ENCODE measurements at places on chromosomes 12 and 14.

GRCh38 chr12:47077206-47078085 is 2.0 kb upstream of the PCED1B start:
- no peak for DNase-seq

- DNase-seq, result no peak
Measured at GRCh38 chr12:123686636-123687190, 15.8 kb downstream of the TCTN2 start.

DNA sequence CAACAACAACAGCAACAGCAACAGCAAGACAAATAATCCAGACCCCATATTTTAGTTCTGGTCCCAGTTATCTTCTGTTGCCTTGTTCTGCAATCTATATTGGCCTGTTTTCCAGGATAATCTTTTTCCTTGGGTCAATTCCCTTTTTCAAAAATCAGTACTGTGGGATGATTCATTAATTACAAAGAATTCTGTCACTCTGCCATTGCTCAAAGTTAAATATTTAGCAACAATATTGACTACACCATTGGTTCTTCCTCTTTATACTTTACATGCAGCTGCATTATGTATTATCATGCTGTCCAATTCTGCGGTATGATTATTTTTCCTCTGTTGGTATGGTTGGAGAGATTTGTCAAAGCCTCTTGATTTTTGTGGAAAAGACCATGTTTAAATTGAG is 10.1 kb upstream of the GALNT8 start:
- DNase-seq, result no peak

GRCh38 chr14:91509083-91509877 is 830 bp downstream of the PPP4R3A start:
- DNase-seq, result peak; percentile 53

DNA sequence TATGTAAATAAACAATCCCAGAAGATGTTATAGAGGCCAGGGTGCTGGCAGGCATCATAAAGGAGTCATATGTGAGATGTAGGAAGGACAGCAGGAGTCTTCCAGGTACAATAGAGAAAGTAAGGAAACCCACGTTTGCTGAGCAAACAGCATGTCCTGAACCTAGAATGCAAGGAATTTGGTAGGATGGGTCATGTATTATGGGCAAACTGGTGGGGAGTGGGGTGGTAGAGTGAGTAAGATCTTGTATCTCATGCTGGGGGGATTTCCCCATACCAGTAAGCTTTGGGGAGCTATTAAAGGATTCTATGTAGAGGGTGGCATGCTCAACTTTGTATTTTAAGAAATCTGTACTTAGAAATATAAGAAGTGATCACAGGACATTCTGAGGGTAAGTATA is 41.0 kb downstream of the CDKL1 start:
- DNase-seq, result no peak

DNA sequence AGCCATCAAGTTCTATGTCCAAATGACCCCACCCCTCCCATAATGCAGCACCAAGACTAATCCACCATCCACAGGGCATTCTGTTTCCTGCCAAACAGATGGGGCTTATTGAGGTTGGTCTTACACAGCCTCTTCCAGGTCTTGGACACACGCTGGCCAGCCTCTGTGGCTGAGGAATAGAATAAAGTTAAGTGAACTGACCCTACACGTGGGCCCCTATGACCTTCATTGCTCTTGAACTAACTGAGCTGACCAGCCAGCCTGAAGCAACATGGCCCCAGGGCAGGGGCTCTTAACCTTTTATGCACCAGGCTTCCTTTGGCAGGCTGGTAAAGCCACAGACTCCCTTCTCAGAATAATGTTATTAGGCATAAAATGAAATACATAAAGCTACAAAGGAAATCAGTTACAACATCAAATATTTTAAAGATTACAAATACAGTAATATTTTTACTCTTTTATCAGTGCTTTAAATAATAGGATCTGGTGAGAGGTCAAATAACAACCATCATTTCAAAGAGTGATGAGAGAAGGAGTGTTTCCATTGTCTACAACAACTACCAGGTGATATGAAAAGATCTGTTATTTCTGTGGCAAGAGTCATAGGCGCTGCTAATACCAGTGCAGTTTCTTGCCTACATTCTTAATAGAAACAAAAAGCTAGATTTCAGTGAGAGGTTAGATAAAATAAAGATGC is 192.9 kb upstream of the NUDT4 start:
- DNase-seq, result no peak

DNA sequence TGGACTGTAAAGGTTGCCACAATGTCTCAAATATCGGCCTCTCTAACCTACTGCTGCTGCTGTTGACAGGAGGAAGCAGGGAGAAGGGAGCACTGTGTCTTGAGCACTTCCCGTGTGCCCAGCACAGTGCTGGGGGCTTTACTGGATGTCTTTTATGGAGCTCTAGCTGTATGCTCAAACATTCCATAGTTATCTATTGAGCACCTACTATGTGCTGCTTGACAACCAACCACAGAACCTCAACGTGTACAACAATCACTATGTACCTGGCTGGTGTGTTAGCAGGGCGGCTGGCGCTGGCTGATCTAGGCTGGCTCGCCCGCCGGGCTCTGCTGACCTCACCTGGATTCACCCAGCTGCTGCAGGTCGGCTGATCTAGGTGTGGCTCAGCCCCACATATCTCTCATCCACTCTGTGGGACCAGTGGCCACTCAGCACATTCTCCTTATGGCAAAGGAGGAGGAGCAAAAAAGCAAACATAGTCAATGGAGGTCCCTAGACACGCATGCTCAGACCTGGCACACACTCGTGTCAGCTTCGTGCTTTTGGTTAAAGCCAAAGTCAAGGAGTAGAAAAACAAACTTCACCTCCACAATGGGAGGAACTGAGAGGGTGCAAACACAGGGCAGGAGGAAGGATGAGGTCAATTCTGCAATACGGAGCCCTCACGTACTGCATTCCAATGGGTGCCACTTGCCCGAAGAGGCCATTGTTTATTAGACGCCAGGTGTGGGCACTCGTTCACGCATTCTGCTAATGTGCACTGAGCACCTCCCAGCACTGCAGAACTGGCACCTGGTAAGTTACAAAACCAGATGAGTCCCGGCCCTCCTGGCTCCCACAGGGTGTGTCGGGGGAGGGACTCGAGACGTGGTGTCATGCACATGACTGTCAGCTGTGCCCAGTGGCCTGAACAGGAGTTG is 147.2 kb downstream of the SCARB1 start:
- DNase-seq, result no peak

GRCh38 chr12:1328391-1328790 is 266.0 kb downstream of the FBXL14 start:
- no peak for DNase-seq

DNA sequence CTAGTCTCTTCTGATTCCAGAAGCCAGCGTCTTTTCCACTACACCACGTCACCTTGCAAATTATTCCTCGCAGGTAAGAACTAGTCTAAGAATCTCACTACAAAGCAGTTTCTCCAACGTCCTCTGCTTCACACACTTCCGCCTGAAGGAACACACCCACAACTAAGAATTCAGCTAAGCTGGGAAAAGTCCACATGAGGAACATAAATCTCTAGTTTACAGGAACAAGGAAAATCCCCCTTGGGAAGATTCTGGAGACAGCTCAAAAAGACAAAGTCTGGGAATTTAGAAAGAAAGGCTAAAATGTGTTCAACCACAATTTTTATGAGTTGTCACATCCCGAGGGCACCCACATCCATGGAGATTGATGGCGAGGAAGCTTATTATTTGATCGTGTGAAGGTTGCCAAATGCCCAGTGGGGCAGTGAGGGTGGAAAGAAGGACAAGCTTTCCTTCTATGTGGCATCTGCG is 780.2 kb upstream of the TBX3 start:
- no peak for DNase-seq

DNA sequence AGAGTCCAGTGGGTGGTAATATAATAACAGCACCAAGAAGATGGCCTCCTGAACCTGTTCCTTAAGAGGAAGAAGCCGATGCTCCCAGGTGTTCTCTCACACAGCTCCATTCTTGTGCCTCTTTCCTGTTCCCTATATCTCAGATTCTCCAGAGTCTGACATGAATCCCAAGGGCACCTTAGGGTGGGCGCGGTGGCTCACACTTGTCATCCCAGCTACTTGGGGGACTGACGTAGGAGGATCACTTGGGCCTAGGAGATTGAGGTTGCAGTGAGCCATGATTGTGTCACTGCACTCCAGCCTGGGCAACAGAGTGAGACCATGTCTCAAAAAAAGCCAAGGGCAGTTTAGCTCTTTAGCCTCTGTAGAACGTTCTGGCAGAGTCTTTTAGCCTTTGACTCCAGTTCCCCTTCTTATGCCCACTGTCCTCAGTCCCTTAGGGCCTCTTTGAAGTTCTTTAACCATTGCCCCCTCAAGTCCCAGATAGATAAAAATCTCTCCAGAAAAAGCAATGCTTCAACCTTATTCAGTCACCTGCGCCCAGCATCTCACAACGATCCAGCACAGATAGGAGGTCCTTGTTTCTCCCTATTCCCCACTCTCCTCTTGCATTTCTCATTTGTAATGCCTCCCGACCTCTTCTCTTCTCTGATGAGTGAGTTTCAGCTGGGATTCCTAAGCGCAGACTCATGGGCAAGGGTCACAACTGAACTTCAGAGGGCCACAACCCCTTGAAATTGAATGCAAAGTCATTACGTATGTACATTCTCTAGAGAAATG is 4.7 kb downstream of the CCDC184 start:
- DNase-seq, result no peak

GRCh38 chr14:53609009-53609408 is 347.6 kb downstream of the BMP4 start:
- DNase-seq, result no peak

- peak; percentile 67 for DNase-seq
Measured at GRCh38 chr12:1185460-1186182, 194.6 kb downstream of the ERC1 start.

DNA sequence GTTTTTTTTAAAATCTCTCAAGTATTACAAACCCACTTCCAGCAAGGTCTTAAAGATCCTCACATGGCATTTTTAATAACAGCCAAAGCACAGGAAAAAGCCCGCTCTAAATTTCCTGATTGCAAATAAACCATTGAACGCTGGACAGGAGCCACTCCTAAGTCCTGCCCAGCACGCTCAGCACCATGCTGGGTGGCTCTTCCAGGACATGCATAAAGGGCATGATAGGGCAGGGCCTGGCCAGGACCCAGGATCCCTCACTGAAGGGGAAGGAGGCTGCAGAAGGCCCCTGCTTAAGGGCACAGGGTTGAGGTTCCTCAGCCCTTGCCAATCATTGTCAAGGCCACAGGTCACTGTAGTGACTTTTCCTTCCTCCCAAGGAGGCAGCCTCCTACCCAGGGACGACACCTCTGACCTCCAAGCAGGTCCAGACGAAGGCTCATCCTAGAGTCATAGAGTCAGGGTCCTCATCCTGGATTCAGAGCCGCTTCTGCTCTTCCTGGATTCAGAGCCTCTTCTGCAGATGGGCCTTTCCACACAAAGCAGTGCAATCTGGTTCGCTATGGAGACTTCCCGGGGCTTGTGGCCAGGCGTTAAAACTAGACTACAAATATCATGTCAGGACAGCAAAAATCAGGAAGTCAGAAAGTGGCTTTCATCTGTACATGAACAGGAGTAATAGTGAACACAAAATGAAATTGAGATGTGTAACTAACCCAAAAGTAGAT is 123.8 kb downstream of the GCH1 start:
- DNase-seq, result no peak

DNA sequence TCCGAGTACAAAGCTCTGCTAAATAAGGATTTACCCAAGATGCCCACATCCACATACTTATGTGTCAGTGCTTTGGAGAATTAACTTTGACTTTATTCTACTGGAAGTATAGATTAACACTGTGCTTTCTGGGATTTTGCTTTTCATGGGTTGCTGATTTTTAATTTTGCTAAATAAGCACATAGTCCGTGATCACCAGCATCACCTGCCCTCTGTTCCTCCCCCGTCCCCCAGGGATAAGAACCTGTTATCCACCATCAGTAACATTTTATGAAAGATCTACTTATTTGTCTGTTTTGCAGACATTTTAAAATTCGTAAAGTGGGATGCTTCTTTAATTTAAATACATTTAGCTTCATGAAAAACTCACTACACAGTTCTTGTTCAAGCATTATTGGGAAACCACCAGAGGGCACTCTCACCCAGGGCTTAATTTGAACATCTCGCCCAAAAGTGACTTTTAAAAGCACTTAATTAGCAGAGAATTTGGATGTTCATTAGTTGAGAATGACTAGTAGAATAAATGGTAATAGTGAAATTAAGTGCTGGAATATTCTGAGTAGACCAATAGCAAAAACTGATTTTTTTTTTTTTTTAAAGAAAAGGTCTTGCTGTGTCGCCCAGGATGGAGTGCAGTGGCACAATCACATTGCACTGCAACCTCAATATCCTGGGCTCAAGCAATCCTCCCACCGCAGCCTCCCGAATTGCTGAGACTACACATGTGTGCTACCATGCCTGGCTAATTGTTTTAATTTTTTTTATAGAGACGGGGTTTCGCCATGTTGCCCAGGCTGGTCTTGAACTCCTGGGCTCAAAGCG is 35.7 kb downstream of the MRPL42 start:
- peak; percentile 49 for DNase-seq

DNA sequence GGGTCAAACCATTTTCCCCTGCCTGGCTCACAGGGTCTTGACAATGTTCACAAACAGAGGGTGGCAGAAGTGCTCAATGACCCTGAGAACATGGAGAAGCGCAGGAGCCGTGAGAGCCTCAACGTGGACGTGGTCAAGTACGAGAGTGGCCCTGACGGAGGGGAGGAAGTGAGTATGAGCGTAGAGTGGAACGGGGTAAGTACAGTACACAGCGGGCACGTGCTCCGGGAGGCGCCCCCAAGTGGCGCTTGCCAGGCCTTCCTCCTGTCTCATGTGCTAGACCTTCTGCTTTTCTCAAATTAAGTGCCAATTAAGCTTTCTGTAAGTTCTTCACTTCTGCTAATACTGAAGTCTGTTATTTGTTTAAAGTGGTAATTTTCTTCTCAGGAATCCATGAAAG is 35.9 kb downstream of the XRCC3 start:
- DNase-seq, result peak; percentile 47

- DNase-seq, result no peak
Measured at GRCh38 chr14:23537351-23538049, 14.1 kb downstream of the ZFHX2 start.

DNA sequence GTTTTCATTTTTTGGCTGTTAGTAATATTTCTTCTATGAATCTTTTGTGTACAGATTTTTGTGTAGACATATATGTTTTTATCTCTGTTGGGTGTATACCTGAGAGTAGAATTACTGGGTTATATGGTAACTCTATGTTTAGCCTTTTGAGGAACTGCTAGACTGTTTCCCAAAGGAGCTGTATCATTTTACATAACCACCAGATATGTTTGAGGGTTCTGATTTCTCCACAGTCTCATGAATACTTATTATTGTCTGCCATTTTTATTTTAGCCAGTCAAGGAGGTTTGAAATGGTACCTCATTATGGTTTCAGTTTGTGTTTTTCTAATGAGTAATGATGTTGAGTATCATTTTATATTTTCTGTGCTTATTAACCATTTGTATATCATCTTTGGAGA is 1.9 kb downstream of the PCNX4 start:
- DNase-seq, result no peak

DNA sequence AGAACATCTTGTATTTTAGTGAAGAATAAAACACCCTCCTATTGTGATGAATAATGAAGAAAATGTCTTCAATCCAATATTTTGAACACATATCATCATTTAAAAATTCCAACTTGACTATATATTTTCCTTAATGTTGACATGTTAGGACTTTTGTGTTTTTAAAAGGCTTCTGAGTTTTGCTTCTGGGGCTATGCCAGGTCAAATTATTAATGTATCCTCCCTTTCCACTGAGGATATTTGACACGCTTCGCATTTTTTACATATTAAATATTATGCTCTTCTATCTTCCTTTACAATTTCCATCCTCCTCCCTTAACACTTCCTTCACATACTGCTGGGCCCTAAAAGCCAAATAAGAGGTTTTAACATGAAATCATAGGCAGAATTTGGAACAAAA is 20.6 kb downstream of the RERG start:
- DNase-seq, result no peak
